ENCODE measurements at places on chromosomes 5 and 9. TPM values are rescaled to one million over a fixed set of nuclear protein-coding genes. Genes with fewer than 3 reads are reported as not detected.

The SPINK4 gene
- not detected for total RNA-seq

DNA sequence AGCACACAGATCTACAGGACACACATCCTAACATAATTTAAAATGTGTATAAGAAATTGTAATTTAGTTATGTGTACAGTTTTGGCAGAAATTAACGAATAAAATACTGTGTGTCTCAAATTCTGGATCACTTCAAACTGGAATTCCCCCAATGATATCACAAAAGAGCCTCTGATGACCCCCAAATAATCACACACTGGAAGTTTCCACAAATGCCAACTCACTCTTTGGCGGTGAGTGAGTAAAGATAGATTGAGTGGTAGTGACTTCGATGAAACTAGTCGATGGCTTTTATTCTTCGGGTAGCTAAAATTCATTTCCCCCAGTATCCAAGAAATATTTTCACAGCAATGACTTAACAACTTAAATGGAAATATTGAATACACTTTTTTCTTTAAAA lies 2.2 kb downstream of the ZNF366 start:
- no peak for DNase-seq

- peak; percentile 21 for DNase-seq
These were observed 9.9 kb downstream of the HNRNPH1 start for GRCh38 chr5:179613460-179614071.

DNA sequence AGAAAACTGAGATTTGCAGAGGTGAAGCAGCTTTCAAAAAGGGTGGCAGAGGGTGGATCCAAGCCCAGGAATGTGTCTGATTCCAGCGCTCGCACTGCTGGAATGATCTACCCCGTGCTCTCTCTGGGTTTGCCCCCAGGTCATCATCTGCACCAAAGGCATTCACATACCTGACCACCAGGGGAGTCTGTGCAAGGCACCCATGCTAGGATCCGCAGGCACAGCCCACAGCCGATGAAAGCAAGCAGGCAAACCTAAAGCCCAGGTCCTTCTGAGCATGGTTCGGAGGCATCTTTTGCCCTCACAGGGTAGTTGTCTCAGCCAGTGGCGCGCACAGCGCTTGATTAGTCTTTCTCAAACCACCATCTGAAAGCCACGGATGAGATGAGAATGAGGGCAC lies 56.6 kb downstream of the TEK start:
- DNase-seq: no peak

- no peak for DNase-seq
These were observed 592.5 kb upstream of the CLINT1 start for GRCh38 chr5:158451203-158451992.

DNA sequence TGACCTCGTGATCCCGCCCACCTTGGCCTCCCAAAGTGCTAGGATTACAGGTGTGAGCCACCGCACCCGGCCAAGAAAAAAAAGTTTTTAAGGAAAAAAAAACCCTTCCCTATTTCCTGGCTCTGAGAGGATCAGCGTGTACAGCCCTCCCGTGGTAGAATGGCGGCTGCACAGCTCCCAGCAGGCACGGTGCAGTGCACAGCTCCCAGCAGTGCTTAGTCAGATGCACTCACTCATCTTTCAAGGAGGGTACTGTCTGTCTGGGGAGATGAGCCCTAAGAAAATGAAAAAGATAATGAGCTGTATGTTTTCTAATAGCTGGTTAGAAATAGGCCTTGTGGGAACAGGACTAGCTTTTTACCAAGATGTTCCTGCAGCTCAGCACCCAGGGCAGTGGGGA lies 36.7 kb upstream of the SLC2A8 start:
- no peak for DNase-seq

DNA sequence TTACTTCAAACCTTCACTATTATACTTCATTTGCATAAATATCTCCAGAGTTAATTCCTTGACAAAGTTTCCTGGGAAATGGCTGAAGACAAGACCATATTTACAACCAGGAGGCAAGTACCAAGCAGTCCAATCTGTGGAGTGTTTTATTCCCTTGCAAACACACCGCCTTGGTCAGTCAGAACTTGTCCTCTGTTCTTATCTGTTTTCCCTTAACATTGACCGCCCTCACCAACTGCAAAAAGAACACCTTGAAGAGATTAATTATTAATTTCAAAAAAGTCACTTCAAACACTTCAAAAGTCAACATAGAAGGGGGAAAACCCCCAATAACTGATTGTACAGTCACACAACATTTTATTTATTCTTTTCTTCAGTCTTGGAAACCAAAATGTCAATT lies 269.0 kb upstream of the RGMB start:
- no peak for DNase-seq

GRCh38 chr5:126492939-126493338 lies 69.7 kb downstream of the GRAMD2B start:
- no peak for DNase-seq

DNA sequence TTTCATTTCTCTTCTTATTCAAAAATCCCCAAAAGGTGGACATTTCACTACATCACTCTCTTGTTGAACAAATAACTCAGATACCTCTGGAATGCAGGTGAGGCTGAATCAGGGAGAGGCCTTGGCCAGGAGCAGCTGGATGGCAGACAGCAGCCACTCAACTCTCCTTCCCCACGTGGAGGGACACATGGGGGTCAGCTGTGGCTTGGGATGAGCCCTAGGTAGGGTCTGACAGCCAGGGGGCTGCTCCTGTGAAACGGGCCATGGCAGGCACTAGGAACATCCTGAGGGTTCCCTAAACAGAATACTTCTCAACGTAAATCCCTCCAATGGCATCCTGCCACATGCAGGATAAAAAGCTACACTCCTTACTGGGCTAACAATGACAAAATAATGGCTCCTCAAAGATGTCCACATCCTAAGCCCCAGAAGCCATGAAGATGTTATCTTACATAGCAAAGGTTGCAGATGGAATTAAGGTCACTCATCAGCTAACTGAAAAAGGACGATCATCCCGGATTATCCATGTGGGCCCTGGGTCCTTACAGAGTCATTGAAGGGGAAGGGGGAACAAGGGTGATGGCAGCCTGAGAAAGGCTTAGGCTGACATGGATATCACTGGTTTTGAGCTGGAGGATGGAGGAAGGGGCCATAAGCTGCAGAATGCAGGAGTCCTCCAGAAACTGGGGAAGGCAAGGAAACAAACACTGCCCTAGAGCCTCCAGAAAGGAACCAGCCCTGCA lies 31.4 kb upstream of the S1PR3 start:
- no peak for DNase-seq

DNA sequence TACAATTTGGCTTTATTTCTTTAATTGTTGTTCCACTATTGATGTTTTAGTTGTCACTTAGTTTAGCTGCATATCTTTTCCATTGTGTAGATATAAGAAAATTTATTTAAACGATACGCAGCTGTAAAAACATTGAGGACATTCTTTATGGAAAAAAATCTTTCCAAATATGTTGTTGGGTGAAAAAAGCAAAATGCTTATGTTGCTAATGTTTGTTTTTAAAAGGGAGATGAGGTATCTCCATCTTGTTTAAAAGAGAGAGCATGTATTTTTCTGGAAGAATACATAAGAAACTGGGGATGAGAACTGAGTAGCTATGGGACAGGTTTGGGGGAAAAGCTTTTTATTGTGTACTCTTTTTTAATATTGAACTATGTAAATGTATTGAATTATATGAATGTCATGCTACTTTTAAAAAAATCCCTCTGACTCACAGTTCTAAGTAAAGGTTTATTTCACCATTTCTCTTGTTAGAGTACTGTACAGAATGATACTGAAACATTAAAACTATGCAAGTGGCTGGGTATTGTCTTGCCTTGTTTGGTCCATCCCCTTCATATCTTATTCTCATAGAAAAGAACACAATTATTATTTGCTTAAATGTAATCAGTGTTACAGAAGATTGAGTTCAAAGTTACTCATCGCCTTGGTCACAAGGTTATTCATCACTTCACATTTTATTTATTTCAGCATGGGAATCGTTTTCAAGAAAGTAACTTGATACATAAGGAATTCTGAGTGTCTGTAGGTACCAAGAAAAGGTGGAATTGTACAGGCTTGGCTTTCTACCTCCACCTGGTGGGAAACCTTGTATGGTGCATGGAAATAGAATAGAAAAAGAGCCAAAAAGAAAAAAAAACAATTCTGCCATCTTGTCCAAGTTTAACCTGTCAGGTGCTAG lies 85.8 kb downstream of the RIC1 start:
- DNase-seq: no peak

GRCh38 chr9:112537561-112537960 lies 50.9 kb downstream of the KIAA1958 start:
- DNase-seq: no peak

The PLAC8L1 gene
- 0.88 TPM for total RNA-seq

DNA sequence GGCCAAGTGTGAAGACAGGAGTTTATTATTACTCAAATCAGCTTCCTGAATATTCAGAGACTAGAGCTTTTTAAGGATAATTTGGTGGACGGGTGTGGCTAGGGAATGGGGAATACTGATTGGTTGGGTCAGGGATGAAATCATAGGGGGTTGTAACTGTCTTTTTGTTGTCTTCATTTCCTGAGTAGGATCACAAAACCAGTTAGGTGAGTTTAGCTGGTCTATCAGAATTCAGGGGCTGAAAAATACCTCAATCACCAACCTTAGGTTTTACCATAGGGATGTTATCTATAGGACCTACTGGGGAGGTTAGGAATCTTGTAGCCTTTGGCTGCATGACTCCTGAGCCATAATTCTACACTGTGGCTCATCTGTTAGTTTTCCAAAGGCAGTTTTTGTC lies 235.8 kb downstream of the YTHDC2 start:
- DNase-seq: no peak

DNA sequence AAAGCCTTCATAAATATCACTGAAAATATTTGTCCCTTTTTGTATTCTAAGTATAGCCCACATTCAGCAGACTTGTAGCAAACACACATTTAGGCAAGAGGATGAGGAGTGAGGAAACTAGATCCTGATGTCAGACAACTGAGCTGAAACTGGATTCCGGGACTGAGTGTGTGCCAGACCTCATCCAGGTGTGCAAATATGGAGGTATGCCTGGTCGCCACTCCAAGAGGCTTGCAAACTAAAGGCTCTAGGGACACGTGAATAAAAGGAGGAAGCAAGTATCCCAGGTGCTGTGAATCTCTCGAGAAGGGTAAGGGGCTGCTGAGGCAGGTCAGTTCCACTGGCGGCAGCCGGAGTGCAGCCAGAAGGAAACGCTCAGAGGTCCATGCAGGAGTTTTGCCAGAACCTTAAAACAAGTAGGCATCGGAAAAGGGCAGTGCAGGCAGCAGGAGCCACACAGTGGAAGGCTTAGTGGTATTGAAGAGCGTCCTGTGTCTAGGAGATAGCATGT lies 77.4 kb upstream of the ALDH1B1 start:
- no peak for DNase-seq

DNA sequence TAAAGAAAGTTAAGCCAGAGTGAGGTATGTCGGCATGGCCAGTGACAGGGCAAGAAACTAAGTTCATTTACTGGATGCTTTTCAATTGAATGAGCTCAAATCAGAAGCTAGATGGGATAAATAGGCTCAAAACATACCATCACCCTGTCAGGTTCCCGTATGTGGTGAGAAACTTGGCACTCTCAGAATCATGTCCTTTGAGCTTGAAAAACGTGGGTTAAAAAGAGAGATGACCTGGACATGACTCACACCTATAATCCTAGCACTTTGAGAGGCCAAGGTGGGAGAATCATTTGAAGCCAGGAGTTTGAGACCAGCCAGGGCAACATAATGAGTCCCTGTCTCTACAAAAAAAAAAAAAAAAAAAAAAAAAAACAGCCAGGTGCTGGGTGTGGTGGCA lies 121.7 kb upstream of the RGMB start:
- no peak for DNase-seq

DNA sequence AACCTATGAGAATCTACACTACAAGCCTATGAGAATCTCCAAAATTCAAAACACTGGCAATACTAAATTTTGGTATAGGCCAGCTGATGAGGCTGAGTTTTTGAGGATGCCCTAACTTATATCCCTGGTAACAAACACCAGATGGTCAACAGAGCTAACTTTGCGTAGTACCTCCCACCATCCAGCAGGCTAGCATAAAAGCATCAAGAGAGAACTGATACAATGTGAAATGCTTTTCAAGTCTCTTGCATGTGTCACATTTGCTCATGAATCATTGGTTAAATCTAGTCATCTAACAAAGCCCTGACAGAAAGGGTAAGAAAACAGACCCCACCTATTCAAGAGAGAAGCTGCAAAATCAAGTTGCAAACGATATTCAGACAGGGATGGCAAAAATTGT lies 1609.7 kb upstream of the CDH9 start:
- no peak for DNase-seq

The IL5 gene
- total RNA-seq: not detected

DNA sequence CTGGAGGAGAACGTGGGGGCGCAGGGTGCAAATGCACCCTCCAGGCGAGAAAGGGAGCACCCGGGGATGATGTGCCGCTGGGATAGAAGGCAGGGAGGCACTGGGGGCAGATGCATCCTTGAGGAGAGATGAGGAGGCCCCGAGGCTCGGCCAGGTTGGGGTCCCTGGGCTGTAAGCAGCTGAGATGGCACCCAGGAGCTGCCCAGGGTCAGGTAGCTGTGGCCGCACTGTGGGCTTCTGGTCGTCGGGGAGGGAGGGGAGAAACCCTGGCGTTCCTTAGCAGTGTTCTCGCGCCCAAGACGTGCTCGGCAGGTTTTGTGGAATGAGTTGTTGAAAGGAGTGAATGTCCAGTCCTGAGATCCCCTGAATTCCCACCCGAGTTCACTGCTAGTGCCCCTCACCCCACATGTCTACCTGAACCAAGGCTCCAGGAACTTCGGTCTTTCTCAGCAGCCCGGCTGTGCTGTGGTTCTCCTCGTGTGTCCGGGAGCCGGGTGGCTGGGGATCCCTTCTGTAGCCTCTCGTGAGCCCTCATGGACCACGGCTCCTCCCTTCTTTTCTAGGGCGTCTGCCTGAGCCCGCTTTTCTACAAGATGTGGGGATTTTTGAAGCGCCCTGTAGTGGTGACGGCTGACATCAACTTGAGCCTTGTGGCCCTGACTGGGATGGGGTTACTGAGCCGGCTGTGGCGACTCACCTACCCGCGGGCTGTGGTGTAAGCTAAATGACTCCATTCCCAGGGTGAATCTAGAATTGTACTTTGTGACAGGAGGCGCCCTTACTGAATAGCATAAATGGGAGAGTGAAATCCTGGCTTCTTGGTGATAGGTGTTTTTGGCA lies 1.1 kb downstream of the POMT1 start:
- peak; percentile 29 for DNase-seq

All from naive thymus-derived CD4-positive, alpha-beta T cell (primary cell).